ENCODE measurements at places on chromosomes 6 and 20. TPM values are rescaled to one million over a fixed set of nuclear protein-coding genes. Genes with fewer than 3 reads are reported as not detected.
A peak's percentile ranks its signal among the peaks of the same experiment; 100 is the strongest.

- no peaks in the 10 kb centered on the region for H3K27me3 ChIP-seq
- no peak for DNase-seq
- no peak overlapping the region for H3K4me3 ChIP-seq
- H3K27ac ChIP-seq, result no peak overlapping the region
- H3K4me1 ChIP-seq, result peaks cover 27% of the 10 kb centered on the region
- H3K36me3 ChIP-seq, result no peaks in the 10 kb centered on the region
Observed at GRCh38 chr6:14881398-14881797, 364.5 kb upstream of the JARID2 start.

DNA sequence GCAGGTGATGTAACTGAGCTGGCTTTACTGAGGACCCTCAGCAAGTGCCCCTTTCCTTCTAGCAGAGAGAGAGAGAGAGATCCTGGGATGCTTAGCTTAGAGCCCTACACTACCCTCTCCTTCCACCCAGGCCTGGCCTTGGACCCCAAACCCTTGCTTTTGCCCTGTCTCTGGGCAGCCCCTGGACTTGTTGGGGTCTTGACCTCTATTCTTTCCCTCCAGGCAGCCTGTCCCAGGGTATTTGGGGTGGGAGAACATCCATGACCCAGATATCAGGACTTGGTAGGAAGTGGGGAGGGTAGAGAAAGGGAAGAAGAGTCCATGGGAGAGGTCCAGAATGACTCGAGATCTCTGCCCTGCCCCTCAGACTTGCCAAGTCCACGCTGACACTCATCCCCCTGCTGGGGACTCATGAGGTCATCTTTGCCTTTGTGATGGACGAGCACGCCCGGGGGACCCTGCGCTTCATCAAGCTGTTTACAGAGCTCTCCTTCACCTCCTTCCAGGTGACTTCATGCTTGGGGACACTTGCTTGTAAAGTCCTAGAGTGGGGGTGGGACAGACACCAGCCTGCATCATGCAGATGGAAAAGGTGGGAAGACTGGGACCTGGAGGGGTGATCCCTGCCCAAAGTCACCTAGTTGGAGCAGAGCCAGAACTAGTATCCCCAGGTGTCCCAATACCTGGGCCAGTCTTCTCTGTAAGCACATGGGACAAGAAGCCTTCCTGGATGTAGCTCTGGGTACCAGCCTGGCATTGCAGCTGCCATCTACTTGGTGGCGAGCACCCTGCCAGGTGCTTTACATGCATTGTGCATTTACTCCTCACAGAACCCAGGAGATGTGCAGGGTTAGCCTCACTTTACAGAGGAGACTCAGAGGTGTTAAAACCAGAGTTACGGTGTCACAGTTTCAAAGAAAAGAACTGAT is 30.9 kb downstream of the GLP1R start:
- no peak overlapping the region for H3K27ac ChIP-seq
- no peaks in the 10 kb centered on the region for H3K36me3 ChIP-seq
- H3K4me3 ChIP-seq, result no peak overlapping the region
- H3K4me1 ChIP-seq, result no peaks in the 10 kb centered on the region

- no peak overlapping the region for H3K27ac ChIP-seq
- no peaks in the 10 kb centered on the region for H3K27me3 ChIP-seq
- no peak for DNase-seq
- no peaks in the 10 kb centered on the region for H3K4me1 ChIP-seq
- H3K36me3 ChIP-seq, result no peaks in the 10 kb centered on the region
Observed at GRCh38 chr6:83609248-83609647, 96.9 kb downstream of the PRSS35 start.

- no peak overlapping the region for H3K27ac ChIP-seq
- no peaks in the 10 kb centered on the region for H3K36me3 ChIP-seq
- DNase-seq, result no peak
- H3K4me3 ChIP-seq, result no peak overlapping the region
- H3K27me3 ChIP-seq, result no peaks in the 10 kb centered on the region
Observed at GRCh38 chr6:95658886-95659285, 81.6 kb downstream of the MANEA start.

DNA sequence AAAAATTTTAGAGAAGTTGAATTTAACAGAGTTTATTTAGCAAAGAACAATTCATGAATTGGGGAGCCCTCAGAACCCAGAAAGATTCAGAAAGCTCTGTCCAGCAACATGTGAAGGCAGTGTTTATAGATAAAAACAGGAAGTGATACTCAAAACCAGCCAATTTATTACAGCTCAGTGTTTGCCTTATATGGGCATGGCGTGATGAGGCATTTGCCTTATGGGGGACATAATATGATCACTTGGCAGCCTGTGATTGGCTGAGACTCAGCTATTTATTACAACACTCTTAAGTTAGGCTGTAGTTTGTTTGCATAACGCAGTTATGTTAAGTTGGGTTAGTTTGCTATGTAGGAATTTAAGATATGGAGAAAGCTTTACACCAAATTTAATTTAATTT is 11.5 kb downstream of the HLA-DPA1 start:
- H3K36me3 ChIP-seq, result no peaks in the 10 kb centered on the region
- peaks cover 41% of the 10 kb centered on the region for H3K27me3 ChIP-seq
- no peak for DNase-seq
- H3K4me1 ChIP-seq, result no peaks in the 10 kb centered on the region
- no peak overlapping the region for H3K4me3 ChIP-seq

- no peaks in the 10 kb centered on the region for H3K36me3 ChIP-seq
- no peak overlapping the region for H3K27ac ChIP-seq
- H3K4me1 ChIP-seq, result peaks cover 19% of the 10 kb centered on the region
Observed at GRCh38 chr6:107667790-107668189, 156.3 kb downstream of the SCML4 start.

DNA sequence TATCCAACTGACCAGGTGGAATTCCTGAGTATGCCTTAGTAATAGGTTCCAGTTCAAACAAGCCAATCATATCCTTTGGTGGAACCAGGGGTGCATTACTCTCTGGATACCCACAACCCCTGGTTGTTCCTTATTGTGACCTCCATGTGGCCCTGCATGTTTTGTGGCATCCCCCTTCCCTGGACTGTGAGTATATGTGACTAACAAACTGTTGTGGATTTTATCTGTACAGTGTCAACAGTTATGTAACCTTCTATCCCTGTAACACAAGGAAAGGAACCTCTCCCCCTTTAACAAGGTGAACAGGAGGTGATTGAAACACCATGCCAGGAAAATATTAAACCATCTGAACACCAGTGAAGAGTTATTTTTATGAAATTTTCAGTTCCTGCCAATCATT is 46.2 kb downstream of the MLIP start:
- DNase-seq, result no peak
- no peaks in the 10 kb centered on the region for H3K36me3 ChIP-seq
- no peak overlapping the region for H3K4me3 ChIP-seq
- no peak overlapping the region for H3K27ac ChIP-seq
- H3K4me1 ChIP-seq, result no peaks in the 10 kb centered on the region
- H3K27me3 ChIP-seq, result no peaks in the 10 kb centered on the region

- H3K4me1 ChIP-seq, result peaks cover 1% of the 10 kb centered on the region
- no peak overlapping the region for H3K4me3 ChIP-seq
- H3K27me3 ChIP-seq, result no peaks in the 10 kb centered on the region
- no peak for DNase-seq
Observed at GRCh38 chr20:47508278-47508677, 6.6 kb downstream of the NCOA3 start.

DNA sequence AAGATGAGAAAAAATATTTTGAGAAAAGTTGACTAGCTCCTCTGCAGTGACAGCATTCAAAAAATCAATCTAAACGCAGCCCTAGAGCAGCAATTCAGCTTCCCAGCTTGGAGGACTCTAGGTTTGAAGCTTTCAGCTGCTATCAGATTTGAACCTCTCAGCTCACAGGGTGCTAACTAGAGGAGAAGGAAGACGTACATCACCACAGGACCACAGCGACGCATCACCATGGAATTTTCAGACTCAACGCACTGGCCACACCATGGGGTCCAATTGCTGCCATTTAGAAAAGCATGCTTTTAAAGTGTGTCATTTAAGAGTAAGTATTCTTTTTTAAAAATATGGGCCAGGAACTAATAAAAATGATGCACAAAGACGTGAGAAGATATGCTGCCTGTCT is 45.0 kb upstream of the FUCA2 start:
- H3K27me3 ChIP-seq, result no peaks in the 10 kb centered on the region
- peaks cover 10% of the 10 kb centered on the region for H3K4me1 ChIP-seq
- no peaks in the 10 kb centered on the region for H3K36me3 ChIP-seq
- peak; percentile 55 for DNase-seq
- no peak overlapping the region for H3K4me3 ChIP-seq

DNA sequence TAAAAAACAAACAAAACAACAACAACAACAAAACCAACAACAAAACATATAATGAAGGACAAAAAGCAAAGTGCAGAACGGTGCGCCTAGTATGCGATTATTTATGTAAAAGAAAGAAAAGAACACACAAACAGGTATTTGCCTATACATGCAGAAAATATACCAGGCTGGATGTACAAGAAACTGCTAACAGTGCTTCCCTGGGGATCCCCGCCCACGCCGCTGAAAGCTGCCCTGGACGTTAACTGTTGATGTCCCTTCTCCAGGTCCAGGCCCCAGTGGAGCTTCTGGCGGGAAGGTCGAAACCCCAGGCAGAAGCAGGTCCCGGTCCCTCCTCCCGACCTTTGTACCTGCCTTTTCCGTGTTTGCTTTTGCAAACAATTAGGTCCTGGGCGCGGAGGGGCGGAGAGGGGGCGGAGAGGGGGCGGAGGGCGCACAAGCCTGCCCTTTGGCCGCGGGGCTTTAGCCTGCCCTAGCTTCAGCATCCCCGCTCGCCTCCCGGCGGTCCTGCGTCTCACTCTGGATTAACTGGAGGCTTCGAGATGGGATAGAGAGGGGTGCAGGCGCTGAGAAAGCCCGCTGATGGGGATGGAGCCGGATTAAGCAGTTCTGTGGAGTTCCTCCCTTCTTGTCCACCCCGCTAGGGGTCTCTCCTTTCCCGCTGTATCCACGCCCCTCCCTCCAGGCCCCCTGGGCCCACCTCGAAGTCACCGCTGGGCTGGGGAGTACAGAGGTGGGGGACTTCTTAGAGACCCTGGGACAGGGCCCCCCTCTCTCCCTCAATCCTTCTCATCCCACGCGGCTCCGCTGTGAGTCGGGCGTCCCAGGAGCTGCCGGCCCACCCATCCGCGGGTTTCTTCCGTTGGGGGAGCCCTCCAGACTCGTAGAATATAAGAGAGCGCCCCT is 8.2 kb upstream of the AHCY start:
- H3K27ac ChIP-seq, result no peak overlapping the region
- H3K27me3 ChIP-seq, result no peaks in the 10 kb centered on the region

- no peaks in the 10 kb centered on the region for H3K36me3 ChIP-seq
- peak; percentile 72 for DNase-seq
- peak overlapping the region; percentile 47 for H3K4me3 ChIP-seq
- H3K4me1 ChIP-seq, result peaks cover 13% of the 10 kb centered on the region
- H3K27me3 ChIP-seq, result no peaks in the 10 kb centered on the region
Observed at GRCh38 chr20:10217721-10218410, 764 bp upstream of the SNAP25 start.

DNA sequence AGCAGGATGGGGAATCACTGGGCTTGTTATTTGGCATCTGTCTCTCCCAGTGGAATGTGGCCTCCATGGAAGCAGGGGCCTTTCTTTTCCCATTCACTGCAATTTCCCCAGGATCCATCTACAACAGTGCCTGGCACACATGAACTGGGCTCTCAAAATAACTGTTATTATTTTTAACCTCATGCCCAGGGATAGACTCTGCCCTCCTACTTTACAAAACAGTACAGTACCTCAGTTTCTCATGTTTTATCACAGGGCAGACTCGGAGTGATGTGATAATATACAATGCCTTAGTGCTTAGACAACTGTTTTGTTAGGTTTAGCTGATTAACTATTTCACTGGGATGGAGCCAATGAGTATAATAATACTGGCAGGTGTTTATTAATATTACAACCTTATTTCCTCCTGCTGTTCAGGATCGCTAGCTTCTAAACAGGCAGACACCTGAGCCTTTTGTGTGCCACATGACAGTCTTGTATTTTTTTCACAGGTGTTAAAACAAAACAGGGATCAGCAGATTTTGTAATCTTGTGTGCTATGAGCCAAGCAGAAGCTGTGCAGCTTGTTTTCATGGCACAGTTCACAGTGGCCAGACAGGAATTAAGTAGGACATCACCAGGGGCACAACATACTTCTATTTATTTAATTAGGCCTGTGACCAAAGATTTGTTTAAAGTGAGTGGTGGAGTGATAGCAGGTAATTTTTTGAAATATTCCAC is 157.7 kb upstream of the EYA4 start:
- no peaks in the 10 kb centered on the region for H3K36me3 ChIP-seq
- H3K27me3 ChIP-seq, result no peaks in the 10 kb centered on the region
- H3K27ac ChIP-seq, result no peak overlapping the region

The INSM1 gene
- total RNA-seq, result not detected

The SRSF12 gene
- total RNA-seq, result 2.8 TPM

The PGC gene
- total RNA-seq, result not detected

The ATP6V1G2 gene
- 0.13 TPM for total RNA-seq

The SLC17A9 gene
- total RNA-seq, result not detected

Data from SJSA1 (cell line).